ENCODE measurements at places on chromosomes 12 and 14.

- DNase-seq, result no peak
Measured at GRCh38 chr12:24773996-24774395, 174.9 kb downstream of the BCAT1 start.

- no peak for DNase-seq
Measured at GRCh38 chr12:52525661-52526499, 5.7 kb upstream of the KRT5 start.

- DNase-seq, result no peak
Measured at GRCh38 chr14:69685716-69686115, 74.3 kb downstream of the SUSD6 start.

DNA sequence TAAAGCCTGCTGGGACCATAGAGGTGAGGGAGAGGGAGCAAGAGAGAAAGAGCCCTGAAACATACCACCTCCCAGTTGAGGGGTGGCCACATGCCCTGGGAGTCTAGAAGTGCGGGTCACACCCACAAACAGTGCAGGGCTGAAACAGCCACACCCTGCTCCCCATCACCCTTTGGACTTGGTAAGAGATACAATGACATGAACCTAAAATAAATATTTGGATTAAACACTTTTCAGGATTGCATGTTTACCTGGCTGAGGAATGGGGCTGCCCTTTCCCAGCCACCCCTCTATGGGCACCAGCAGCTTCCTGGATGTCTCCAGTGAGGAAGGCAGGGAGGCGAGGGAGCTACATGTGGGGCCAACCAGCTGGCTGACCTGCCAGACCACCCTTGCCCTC lies 39.0 kb upstream of the TC2N start:
- DNase-seq, result no peak

DNA sequence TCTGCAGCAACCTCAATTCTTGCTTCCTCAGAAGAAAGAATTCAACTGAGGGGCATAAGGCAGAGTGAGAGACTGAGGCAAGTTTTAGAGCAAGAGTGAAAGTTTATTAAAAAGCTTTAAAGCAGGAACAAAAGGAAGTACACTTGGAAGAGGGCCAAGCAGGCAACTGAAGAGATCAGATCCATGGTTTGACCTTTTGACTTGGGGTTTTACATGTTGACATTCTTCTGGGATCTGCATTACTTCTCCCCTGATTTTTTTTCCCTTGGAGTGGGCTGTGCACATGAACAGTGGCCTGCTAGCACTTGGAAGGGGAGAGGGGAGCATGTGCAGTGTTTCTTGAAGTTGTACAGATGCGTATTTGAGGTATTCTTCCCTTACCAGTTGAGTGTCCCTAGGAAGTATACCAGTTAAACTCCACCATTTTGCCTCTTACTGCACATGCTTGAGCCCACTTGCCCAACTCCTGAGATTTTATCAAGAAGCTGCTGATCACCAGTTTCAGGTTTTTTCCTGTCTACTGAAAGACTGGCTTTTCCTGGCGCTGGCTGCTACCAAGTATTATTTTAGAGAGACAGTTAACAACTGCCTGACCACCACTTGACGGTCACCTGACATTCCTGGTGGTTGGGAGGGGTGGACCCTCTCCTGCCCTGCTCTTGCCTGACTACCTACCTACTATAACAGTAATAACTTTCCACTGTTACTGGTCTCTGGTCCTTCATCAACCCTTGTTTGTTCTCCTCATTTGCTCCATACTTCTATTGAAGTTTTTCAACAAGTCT lies 26.0 kb upstream of the TMTC2 start:
- DNase-seq, result no peak

DNA sequence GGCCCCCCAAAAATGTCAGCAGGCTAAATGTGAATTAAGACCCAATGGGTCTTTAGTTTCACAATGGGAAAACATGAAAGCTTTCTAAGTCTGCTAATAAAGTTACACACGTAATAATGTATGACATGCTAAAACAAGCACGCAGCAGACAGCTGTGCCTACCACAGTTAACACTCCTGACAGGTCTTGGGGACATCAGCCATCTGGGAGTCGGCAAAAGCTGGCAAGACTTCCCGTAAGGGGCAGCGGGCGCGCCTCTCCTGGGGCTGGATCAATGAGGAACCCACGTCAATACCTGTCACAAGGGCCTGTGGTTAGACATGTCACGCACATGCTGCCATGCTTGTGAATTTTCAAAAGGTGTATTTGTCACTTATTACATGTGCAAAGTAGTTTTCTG lies 45.0 kb downstream of the ACTN1 start:
- DNase-seq, result no peak

- no peak for DNase-seq
Measured at GRCh38 chr12:96766232-96766631, 140.8 kb upstream of the NEDD1 start.

DNA sequence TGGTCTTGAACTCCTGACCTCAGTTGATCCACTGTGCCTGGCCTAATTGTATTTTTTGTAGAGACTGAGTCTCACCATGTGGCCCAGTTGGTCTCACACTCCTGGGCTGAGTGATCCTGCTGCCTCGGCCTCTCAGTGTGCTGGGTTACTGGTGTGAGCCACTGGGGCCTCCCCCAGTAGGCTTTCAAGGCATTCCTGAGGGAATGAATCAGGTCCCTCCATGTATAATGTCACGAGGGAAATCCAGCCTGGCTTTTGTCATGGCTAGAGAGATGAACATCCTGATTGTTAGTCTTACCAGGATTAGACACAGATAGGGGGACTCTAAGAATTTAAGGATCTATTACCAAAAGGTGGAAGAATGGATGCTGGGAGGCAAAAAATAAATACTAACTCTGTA lies 51.9 kb downstream of the CPSF2 start:
- DNase-seq, result no peak
